Stimulated activated CD4-positive, alpha-beta T cell treated with anti-CD3 and anti-CD28 coated beads, Interleukin-12 subunit alpha, Interleukin-12 subunit beta, amount 100 ng/mL, for 24 hours (primary cell): ENCODE measurements at places on chromosomes 12 and 14.
A peak's percentile ranks its signal among the peaks of the same experiment; 100 is the strongest.

DNA sequence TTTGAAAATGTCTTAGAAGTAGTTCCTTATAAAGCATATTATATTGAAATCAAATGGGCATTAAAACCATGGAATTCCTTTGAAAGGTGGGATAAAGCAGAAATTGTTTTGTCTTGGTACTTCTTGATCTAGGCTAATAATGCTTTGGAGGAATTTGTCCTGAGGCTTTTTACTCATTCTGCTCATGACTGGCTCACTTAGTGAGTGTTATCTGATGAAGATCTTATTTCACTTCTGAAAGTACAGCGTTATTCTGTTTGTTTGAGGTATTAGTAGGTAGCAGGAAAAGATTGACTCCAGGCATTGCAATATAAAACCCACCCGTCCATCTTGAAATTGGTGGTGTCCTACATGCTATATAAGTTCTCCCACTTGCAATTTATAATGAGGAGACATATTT, 5.5 kb downstream of the C12orf71 start:
- DNase-seq, result no peak

DNA sequence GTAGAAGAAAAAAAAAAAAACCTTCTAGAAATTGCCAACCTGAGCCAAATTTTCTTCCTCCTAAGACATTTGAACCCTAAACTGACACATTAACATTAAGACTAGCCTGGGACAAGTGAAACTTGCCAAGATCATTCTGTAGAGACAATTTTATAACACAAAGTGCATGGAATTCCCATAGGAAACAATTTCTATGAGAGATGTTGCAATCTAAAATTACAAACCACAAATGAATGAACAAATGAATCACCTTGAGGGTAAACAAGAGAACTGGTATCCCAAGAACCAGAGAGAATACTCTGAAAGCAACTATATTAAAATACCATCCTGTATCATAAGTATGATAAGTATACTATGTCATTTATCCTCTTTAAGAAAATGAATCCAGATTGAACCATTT, 165.3 kb downstream of the DICER1 start:
- DNase-seq, result no peak

DNA sequence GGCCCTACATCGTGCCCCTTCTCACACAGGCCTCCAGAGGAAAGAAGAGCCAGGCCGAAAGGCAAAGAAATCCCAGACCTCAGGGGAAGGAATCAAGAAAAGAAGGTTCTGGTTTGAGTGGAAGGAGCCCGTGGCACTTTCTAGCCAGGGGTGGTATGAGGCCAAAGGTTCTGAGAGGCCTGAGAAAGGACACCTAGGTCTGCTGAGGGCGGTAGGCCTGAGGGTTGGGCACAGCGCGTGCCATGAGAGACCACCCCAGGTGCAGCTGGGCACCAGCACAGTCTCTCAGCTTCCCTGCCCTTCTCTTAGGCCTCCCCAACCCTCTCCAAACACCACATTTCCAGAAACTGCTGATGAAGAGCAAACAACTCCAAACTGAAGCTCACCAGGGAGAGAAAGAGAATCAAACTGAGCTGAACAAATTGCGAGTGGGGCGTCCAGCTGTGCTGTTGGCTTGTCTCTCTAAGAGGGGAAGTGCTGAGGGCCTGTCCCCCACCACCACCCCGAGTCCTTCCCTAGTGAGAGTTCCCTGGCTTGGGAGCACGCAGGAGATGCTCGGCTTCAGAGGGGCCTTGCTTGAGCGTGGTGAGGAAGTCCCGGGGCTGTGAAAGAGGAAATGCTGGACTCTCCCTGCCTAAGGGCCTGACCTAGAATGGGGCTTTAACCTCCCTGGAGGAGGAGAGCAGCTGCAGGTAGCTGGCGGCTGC, 184.8 kb downstream of the ZFP36L1 start:
- DNase-seq, result no peak

DNA sequence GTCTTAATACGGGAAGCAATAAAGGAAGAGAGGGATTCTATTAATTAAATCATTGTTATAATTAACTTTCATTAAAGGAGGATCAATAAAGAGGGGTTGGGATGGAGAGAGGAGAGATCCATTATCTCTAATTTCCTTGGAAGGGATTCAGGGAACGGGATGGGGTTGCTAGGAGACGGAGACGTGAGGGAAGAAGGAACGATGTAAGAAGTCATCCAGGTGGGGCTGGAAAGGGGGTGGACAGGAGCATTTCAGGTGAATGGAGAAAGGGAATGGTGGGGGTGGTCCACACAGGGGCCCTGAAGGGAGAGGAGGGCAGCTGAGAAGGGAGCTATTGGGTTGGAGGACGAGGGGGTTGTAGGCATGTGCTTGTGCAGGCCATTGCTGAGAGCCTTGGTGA, 17.2 kb downstream of the CALCOCO1 start:
- no peak for DNase-seq

DNA sequence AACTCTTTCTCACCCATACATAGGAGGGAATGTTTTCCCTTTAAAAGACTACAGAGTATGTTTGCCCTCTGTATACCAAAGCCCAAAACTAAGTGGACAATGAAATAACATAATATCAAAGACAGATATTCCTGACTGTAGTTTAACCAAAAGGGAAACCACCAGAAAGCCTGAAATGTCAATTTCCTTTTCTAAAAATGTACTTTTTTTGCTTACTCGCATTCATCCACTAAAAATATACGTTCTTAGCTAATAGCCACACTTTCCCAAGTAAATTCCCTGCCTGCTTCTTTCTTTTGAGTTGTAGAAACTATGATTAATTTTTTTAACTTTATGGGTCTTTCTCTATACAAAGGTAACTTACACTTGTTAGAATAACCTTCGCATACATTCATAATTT, 280.2 kb downstream of the PDZRN4 start:
- DNase-seq, result no peak

DNA sequence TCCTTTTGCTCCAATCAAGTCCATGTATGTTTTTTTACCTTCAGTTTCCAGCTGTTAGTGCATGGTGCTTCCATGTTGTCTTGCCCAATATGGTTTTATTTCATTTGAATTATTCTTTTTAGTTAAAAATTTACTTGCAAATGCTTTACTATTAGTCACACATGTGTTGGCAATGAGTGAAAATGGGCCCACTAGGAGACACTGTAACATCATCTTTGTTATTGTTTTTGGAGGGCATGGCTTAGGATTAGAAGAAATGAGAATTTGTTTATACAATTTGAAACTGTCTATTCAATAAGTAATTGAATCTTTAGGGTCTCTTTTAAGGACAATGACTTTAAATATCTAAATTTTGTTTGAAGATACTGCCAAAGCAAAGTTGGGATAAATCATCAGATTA, 133.7 kb downstream of the BRMS1L start:
- DNase-seq, result no peak

DNA sequence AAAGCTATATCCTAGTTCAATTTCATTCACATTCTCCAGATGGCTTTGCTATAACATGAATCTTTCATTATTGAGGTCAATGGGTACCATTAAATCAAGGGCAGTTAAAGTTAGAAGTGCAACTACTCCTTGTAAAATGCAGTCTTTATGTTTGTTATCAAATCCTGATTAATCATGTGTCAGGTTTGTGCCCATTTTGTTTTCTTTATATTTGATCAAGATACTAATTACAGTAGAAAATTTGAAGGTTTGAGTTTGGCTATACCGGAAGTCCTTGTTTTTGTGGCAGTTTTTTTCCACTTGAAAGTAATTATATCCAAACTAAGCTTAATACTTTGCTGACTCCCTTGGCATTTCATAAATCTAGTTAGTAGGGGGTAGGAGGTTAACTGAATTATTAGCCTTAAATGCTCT, 513.0 kb downstream of the DIO2 start:
- DNase-seq, result no peak

- DNase-seq, result no peak
Measured at GRCh38 chr12:86213012-86213411, 43.2 kb downstream of the MGAT4C start.

DNA sequence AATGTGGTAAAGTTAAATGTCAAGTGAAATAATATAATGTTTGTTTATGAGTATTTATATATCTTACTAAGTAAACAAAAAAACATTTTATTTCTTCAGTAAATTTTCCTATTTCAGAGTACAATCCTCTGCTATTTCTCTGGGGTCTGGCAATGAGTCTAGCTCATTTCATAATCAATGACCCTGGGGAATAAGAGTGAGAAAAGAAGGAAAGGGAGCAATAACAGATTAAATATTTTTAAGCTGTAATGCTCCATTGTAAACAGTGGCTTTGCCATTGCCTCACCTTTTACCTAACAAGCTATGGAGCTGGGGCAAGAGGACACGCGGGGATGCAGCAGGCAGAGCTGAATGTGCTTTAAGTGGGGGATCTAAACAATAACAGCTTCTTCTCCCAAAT, 1071.9 kb downstream of the FLRT2 start:
- no peak for DNase-seq

DNA sequence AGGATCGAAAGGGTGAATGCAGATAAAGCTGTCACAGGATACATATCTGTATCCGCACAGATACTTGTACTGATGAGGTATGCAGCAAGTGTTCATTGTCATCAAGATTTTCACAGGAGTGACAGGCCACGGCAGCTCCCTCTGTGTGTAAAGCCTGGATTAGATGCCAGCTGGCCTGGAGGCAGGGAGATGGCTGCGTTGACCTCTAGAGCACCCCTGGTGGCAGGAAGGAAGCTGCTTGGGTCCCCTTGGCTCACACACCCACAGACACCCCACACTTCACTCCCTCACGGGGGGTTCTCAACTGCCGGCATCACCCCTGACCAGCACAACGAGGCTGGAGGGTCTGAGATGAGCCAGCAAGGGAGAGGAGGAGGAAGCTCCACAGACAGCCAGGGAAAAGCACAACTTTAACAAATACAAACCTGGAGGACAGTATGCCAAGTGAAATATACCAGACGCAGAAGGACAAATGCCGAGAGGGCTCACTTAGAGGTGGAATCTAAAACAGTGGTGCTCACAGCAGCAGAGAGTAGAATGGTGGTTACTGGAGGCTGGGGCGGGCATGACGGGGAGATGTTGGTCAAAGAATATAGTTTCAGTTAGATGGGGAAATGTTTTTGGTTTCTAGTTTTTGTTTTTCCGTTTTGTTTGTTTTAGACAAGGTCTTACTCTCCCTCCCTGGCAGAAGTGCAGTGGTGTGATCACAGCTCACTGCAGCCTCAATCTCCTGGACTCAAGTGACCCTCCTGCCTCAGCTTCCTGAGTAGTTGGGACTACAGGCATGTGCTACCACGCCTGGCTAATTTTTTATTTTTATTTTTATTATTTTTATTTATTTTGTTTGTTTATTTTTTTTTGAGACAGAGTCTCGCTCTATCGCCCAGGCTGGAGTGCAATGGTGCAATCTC, 45.7 kb downstream of the TEAD4 start:
- no peak for DNase-seq

DNA sequence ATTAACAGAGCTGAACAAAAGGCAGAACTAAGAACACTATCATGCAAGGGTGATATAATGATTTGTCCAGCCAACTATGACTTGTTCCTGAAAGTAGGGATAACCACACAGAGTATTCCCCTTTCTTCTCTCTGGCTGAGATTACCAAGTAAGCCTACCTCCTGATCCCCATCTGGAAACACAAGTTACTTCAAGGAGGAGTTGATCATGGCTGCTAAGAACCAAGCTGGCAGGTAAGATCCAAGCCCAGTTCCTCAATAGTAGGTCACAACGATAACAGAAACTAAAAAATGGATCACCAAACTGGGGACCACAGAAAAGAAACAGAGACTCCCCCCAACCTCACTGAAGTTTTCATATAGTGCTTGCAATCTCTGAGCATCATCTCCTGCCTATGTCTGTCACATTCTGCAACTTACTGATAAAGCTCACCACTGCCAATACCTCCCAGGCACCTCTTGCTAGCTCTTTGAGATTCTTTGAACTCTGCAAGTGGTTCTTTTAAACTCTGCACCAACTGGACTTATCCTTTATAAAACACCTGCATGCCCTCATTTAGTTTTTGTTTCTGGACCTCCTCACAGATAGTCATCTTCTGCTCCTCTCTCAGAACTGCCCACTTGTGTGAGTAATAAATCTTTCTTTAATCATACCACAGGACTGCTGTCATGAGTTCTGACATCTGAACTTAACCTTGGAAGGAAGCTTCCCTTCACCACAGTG, 76.6 kb downstream of the LRP6 start:
- no peak for DNase-seq

DNA sequence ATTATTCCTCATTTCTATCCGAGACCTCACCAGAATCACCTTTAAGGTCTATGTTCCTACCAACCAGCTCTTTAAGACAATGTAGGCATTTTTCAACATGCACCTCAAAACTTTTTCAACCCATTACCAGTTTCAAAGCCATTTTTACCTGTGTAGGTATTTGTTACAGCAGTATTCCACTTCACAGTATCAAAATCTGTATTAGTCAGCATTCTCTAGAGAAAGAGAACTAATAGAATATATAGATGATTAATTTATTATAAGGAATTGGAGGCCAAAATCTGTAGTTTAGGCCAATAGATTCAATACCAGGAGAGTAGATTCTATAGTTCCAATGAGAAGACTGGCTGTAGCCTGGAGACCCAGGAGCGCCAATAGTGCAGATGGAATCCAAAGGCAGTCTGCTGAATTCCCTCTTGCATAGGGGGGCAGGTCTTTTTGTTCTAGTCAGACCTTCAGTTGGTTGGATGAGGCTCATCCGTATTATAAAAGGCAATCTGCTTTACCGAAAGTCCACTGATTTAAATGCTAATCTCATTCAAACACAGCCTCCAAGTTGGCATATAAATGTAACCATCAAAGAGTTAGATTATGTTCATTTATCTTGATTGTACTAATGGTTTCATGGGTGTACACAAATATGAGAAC, 151.6 kb upstream of the SYT1 start:
- DNase-seq, result no peak

- peak; percentile 4 for DNase-seq
Measured at GRCh38 chr14:76812093-76812421, 625 bp downstream of the ANGEL1 start.

GRCh38 chr14:102046337-102047278, 40.2 kb downstream of the HSP90AA1 start:
- no peak for DNase-seq

DNA sequence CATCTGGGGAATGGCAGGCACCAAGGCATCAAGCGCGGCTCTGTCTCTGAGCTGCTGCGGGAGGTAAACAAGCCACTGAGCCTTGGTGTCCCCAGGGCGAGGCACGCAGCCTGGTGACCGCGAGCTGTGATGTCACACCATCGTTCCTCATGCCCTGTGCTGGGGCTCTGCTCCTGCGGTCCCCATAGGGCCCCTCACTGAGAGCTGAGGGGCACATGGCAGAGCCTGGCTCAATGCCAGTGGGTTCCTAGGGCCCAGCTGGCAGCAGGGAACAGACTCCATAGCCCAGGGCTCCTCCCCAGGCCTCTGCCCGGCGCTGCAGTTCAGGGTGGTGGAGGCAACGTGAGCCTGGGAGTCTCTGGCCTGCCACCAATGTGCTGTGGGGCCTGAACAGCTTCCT, 22.6 kb downstream of the CHGA start:
- no peak for DNase-seq

- no peak for DNase-seq
Measured at GRCh38 chr14:37763266-37763665, 167.8 kb downstream of the TTC6 start.

GRCh38 chr14:72610096-72610830, 283.6 kb downstream of the DPF3 start:
- no peak for DNase-seq

GRCh38 chr12:125131958-125132357, 66.7 kb downstream of the AACS start:
- DNase-seq, result no peak

GRCh38 chr12:58291106-58291505, 349.7 kb downstream of the ATP23 start:
- no peak for DNase-seq

GRCh38 chr12:63495974-63496373, 172.3 kb downstream of the DPY19L2 start:
- no peak for DNase-seq

- DNase-seq, result no peak
Measured at GRCh38 chr14:99015833-99016232, 256.2 kb downstream of the BCL11B start.
